Dermis blood vessel endothelial cell (primary cell): ENCODE measurements at places on chromosomes 3 and 15.

- DNase-seq = no peak
These were observed 77.1 kb upstream of the MCTP2 start for GRCh38 chr15:94154255-94154654.

DNA sequence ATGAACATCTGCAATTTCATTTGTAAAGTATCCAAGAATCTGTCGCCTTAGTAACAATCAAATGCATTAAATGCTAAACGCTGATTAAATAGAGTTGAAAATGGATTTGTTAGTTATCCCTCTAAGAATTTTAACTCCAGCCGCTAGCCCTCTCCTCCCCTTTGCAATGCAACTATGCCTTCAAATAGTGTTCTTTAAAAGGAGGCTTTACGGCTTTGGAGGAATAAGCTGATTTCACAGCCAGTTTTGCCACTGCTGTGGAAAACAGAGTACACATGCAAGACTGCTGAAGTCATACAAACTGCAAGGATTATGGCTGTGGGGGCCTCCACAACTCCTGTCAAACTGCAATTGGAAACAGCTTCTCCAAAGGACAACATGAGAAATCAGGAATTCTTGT is 89.2 kb downstream of the CERS3 start:
- DNase-seq = no peak

DNA sequence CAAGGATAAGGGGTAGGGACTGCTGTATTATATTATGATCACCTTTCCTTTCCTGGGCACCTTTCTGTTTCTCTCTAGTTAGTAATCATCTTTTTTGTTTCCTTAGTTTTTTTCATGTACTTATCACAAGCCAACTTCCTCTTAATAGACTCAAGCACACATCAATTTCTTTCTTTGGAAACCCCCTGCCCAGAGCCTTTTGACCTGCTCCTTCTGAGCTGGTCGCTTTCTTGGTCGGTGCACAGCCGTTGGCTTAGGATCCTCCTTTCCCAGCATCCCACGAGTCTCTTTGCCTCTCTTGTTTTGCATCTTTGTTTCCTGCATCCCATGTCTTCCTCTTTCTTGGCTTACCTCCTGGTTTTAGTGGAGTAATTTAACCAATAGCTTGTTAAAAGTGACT is 26.9 kb downstream of the GASK1A start:
- DNase-seq = no peak

DNA sequence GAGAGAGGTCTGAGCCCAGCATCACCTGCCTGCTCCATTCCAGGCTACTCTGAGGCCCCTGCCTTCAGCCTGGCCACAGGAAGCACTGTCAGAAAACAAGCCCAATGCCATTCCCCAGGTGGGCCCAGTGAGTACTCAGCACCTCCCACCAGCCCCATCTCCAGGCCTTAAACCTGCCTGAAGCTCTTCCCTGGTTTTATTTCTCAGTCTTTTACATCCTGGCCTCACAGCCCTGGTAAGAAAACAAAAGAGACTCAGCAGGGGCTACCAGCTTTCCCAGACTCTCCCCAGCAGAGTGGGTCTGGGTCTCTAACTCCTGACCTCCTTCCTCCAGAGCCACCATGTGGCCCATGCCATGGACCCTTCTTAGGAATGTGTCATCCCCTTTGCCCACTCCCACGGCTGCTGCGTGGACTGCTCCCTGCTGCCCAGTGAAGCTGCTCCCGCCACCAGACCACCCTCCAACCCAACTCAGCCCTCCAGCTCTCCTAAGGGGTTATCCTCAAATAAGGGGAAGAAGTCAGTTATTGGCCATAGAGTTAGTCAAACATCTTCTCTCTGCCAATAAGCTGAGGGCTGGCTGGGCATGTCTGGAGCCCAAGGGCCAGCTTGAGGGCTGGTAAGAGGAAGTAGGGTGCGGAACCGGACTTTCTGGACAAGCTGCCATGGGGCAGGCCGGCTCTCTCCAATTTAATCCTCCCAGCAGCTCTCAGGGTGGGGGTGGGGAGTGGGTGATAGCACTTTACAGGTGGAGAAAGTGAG is 116.7 kb upstream of the LINGO1 start:
- DNase-seq = no peak

DNA sequence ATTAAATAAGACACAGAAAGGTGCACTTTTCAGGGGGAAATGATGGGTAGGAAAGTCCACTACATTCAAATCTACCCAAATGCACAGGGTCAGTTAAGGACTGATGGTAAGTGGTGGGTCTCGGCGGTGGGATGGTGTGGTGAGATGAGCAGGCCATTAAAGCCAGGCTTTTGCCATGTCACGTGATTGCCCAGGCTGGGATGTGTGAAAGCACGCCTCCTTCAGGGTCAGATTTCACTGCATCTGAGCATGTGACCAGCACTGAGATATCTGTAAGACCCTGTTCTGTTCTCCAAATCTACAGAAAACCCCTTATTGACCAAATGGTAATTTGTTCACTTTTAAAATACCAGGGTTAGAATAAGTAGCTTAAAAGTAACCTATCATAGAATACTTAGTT is 301.5 kb downstream of the MEX3B start:
- no peak for DNase-seq
